ENCODE measurements at places on chromosomes 7 and 10.

DNA sequence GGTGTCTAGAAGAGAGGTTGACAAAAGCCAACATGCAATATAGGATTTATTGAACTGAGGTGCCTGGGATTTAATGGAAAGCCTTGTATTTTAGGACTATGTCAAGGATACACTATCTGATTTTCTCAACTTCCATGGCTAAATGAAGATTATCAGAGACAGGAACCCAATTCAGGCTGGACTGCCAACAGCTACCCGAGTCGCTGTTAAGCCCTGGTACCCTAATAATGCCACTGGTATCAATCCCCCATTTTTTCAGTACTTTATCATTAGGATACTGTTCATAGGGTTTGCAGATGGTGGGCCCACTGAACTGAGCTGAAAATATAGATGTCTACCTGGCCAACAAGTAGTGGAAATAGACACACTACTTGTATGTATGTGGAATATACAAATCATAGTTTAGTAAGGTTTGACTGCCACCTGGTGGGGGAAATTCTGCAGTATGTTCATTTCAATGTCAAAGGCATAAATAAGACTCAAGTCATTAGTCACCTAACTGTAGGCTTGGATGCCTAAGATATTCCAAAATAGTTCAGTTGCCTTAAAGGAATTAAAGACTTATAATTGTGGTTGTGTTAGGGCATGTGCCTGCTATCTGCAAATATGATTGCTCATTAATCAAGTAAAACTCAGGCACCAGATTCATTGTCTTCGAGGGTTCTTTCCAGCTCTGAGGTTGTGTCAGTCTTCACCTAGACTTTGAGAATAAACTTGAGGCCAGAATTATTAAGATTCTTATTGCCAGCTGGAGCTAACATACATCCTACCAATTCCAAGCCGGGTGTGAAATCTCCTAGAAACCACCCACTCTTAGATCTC is 34.1 kb upstream of the NOBOX start:
- DNase-seq: no peak

- no peak for DNase-seq
Measured at GRCh38 chr7:8453535-8453934, 20.1 kb downstream of the NXPH1 start.

GRCh38 chr7:55571511-55572377 is 558 bp downstream of the VOPP1 start:
- DNase-seq: peak; percentile 78

DNA sequence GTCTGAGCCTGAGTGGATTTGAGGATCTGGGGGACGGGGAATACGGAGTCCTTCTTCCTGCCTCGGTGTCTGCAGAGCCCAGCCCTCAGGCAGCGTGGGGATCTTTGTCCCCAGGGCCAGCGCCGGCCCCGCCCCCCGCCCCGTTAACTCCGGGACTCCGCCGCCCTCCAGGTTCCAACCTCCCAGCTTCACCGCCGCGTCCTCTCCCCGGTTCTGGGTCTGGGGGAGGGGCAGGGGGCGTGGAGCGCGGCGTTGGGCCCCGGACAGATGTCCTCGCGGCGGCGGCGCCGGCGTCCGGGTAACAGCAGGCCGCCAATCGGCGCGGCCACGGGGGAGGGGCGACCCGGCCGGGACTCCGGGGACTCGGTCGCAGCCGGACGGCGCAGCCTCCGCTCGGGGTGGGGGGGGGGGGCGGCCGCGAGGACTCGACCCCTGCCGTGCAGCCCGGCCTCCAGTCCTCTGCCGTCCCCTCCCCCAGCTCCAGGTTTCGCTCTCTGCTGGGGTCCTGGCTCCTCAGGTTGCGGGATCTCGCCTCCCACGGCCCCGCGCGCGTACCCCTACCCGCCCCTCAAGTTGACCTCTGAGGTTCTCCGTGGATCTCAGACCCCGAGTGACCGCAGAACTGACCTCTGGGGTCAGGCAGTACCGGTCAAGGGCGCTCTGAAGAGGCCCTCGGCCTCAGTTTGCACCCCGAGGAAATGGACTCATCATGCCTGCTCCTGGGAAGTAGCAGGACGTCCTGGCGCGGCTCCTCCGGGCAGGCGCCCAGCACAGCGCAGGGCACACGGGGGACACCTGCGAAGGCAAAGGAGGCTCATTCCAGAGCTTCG is 2.3 kb upstream of the ELFN1 start:
- peak; percentile 40 for DNase-seq

DNA sequence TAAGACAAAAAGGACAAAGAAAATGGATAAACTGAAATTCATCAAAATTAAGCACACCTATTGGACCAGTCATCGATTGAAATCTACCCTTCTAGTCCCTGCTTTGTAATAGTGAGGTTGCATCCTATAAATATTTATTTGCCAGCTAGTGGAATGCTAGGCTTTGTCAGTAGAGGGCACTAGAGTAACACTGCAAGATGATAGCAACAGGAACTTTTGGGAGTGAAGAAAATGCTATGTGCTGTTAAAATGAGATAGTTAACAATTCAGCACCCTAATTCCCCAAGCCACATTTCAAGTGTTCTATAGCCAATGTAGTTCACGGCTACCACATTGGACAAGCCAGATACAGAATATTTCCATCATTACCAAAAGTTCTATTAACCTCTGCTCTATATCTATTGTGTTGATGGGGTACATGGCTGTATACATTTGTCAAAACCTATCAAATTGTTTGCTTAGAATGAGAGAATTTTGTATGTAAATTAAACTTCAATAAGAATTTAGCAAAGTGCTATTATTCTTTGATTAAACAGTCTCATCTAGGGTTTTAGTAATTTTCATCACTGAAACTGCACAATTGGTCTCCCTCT is 69.8 kb downstream of the LSMEM1 start:
- no peak for DNase-seq

DNA sequence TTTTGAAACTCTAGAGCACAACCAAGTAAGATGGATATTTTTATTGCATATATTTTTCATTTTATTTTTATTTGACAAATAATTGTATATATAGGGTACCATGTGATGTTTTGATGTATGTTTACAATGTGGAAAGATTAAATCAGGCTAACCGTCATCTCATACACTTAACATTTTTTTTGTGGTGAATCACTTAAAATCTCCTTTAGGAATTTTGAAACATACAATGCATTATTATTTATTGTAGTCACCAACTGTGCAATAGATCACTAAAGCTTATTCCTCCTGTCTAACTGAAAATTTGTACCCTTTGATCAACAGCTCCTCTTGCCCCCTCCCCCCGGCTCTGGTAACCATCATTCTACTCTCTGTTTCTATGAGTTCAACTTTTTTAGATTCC is 77.2 kb downstream of the DNAH11 start:
- DNase-seq: no peak

DNA sequence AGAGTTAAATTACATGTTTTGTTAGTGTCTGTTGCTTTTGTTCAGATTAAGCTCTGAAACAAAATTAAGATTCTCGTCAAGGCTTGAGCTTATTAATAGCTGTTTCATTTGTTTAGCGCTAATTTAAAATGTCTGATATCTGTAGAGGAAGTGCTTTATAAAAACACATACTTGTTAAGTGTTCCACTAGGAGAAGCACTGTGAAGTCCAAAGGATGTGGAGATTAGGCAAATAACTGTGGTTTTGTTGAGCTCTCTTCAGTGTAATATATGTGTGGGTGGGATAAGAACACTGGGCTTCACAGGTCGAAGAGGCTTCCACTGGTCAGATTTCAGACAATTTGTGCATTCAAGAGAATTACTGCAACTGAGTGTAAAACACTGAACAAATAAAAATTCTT is 242.0 kb downstream of the AUTS2 start:
- DNase-seq: no peak

All from Right ventricle myocardium superior (tissue), 1 donor.